ENCODE measurements at places on chromosomes 12 and 14.

DNA sequence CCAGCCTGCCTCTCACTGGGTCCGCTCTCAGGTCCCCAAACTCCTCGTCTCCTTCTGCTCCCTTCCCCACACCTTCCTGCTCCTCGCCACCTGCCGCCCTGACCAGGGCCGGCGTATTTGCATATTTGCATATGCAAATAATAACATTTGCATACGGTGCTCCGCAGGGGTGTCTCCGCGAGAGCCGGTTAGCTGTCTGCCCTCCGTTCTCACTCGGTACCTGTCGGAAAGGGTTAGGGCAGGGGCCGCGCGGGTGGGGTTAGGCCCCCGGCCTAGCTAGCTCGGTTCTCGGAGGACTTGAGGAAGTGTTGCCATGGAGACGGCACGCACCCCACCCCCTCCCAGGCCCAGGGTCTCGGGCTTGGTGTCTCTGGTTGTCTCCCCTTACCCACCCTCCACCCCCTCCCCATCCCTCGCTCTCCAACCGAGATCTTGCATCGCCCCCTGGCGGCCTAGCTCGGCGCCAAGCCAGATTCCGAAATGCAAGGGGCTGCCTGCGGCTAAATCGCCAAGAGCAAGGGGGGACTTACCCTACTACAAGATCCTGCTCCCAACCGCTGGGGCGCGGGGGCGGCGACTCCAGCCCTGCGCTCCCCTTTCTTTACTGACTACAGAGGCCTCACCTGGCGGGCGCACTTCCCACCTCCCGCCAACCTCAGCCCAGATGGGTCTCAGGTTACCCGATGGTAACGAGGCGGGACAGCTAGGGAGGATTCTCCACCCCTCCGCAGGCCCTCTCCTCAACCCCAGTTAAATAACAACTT, 8.1 kb downstream of the STAC3 start:
- DNase-seq: peak; percentile 52

- no peak for DNase-seq
Measured at GRCh38 chr14:79660053-79660939, 551.0 kb downstream of the DIO2 start.

GRCh38 chr12:121958541-121959240, 40.3 kb downstream of the CFAP251 start:
- peak; percentile 31 for DNase-seq

DNA sequence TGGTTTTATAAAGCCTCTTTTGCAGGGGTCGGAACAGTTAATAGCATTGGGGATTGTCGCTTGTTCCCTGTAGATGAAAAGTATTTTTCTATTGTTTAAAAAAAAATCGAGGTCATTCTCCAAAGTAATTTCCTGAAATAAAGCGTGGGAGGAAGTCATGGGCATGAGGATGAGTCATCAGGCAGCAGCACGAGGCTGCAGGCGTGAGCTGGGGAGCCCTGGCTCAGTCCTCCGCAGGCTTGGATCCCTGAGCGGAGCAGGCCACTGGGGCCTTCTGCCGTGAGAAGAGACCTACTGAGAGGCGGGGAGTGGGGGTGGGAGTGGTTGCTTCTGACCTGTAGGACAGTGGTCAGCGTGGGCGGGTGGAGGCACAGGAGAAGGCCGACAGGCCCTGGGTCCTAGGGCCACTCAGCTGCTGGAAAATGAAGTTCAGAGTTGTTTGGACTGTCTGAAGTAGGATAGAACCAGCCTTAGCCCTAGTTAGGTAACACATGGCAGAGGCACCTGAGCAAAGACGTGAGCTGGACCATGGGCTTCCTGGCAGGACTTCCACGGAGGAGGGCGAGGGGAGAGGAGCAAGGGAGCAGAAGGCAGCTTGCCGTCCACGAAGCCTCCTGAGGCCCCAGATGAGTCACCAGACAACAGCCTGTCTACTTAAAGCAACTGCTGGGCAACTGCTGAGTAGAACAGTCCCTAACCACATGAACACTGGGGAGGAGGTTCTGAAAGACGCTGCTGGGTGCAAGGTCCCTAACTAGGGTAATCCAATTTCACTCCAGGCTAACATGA, 21.1 kb upstream of the LGALS3 start:
- DNase-seq: peak; percentile 99

- no peak for DNase-seq
Measured at GRCh38 chr12:52314511-52314910, 6.7 kb downstream of the KRT83 start.

DNA sequence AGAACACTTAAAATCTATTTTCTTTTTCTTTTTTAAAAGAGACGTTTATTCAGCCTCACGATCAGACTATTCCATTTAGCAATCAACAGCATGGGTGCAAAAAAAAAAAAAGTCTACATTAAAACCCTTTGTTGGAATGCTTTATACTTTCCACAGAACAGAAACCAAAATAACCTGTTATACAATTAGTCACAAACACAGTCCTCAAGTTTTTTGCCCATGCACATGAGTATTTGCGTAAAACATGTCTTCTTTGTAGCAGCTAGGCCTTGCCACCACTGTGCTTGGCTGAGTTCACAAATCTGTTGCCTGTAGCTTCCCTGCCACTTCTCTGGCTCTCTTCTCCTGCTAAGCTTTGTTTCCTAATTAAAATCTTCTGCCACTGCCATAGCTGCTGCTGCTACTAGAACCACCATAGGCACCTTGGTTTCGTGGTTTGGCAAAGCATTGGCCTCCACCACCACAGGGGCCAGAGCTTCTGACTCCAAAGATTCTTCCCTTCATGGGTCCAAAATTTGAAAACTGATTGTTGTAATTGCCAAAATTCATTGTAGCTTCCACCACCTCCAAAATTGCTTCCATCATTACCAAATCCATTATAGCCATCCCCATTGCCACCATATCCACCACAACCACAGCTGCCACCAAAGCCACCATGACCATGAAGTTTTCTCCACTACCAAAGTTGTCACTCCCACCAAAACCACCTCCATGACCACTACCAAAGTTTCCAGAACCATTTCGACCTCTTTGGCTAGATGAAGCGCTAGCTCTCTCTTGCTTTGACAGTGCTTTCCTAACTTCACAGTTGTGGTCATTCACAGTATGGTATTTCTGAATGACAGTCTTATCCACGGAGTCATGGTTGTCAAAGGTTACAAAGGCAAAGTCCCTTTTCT, 38.1 kb downstream of the KLRG1 start:
- DNase-seq: no peak
